ENCODE measurements at places on chromosomes 6 and 20. TPM values are rescaled to one million over a fixed set of nuclear protein-coding genes. Genes with fewer than 3 reads are reported as not detected.

- no peak for DNase-seq
These were observed 376.1 kb upstream of the OPRM1 start for GRCh38 chr6:153662982-153663381.

DNA sequence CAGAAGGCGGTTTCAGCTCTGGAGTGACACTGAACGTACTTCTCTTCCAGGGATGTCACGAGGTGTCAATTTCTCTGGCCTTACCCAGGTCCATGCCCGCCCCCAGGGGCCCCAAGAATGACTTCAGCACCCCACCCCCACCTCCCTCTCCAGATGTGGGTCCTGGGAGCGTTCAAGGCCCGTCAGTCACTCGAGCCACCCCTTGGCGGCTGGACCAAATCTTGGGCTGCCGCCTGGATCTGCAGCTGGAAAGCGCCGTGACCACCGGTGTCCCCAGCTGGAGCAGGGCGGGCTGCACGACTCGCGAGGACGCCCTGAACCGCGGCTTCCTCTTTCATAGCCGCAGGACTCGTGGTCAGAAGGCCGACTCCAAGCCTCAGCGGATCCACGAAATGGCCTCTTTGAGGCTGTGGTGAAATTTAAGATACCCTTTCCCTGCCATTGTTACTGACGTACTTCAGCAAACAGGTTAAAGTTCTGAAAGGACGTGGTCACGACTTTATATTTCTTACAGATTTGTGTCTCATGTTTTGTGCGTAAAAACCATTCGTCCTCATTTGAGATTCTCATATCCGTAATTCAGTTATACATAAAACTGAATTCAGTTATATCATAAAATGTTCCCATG is 29.3 kb downstream of the TRIM38 start:
- peak; percentile 74 for DNase-seq

DNA sequence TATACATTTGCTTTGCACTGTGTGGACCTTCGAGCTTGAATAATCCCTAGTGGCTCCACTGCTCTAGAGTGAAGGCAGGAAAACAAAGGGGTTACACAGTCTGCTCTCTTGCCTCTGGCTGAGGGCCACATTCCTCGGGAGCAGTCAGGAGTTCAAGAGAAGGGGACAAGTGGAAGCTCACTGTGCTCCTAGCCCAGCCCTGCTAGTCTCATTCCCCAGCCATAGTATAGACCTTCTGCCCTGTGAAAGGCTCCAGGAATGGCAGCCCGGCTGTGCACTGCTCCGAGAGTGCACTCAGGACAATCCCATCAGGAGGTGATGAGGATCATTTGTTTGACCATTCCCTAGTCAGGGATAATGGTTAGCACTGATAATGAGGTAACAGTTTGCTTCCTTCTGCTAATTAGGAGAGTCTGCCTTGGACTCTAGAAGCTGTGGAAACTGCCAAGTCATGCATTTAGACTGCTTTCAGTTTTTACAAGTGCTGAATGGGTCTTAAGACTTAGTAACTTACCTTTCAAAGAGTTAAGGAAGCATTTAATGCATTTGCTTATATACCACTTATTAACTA is 8.5 kb downstream of the IYD start:
- no peak for DNase-seq

The NKX2-2 gene
- not detected for total RNA-seq

GRCh38 chr6:835476-836160 is 142.7 kb upstream of the EXOC2 start:
- DNase-seq, result no peak

The COL19A1 gene
- 0.16 TPM for total RNA-seq

GRCh38 chr6:105468850-105469249 is 66.0 kb upstream of the PREP start:
- no peak for DNase-seq

- DNase-seq, result no peak
These were observed 250.9 kb upstream of the GMDS start for GRCh38 chr6:2496291-2496690.

DNA sequence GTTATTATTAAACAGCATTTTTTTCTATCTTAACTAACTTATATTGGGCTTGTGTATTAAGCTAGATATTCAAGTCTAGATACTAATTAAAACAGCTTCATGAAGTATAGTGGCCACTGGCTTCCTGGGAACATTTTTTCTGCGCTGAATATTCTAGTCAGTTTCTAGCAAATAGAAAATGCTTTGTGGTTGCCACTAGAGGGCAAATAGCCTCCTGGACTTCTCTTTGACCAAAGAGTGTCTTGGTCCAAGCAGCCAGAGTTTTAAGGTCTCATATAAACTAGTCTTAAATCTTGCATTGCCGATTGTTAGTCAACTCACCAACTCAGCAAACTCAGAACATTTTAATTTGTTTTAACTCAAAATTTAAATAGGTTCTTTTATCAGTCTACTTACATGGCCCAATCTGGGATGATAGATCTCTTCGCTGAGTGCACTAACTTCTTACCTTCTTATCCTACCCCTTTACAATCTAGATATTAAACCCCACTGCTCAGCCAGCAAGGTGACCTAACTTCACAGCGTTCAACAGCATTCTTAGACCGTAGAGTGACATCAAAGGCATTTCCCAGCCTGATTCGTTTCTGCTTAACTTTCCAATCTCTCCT is 24.6 kb upstream of the ID4 start:
- no peak for DNase-seq

The OR2B6 gene
- not detected for total RNA-seq

The SSTR4 gene
- not detected for total RNA-seq

DNA sequence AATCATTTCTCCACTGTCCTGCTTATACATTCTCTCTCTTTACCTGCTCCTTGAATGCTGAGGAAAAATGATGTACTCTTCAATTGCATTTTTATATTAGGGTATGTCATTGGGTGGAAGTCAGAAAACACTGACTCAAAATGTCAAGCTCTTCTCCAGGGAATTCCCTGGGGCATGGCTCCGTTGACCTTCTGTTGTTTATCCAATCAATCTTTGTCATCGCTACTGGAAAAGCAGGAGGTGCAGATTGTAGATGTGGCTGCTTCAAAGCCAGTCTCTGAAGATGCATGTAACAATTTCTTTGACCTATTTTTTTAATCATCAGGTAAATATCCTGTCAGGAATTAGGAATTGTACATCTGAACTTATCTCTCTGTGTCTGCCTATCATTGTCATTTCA is 63.9 kb upstream of the TENT5A start:
- no peak for DNase-seq

DNA sequence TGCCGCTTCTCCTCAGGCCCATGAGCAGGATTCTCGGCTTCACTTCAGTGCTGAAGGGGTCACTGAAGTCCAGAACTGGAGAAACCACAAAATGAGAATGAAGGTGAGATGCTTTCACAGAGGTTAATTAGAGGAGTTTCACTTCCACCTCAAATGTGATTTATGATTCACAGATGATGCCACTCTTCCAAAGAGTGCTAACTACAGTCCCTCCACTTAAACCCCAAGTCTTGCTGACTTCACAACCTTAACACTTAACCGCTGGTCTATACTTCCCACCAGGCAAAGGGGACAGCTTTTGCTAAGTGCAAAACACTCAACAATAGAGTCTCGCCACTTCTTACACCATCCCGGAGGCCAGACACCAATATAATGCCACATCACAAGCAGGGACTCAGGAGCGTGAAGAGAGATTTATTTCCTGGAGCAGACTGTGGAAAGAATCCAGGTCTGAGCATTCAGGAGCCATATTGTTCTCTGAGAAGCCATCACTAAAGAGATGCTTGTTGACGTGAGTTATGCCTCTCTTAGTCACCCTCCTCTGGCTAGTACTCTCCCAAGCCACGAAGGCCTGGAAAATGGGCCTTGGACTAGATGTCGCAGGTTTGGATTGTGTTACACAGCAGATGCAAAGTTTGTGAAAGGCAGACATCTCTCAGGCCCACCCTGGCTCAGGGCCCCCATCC is 24.4 kb downstream of the RRAGD start:
- DNase-seq, result no peak

The SLC22A3 gene
- total RNA-seq, result not detected

The NFS1 gene
- total RNA-seq, result 13.1 TPM

GRCh38 chr6:165697171-165697570 is 34.1 kb upstream of the PDE10A start:
- DNase-seq, result no peak

The PTCRA gene
- not detected for total RNA-seq

GRCh38 chr6:4776493-4777393 is 539 bp downstream of the CDYL start:
- peak; percentile 6 for DNase-seq

GRCh38 chr6:14883921-14884320 is 361.9 kb upstream of the JARID2 start:
- no peak for DNase-seq
